CD8-positive, alpha-beta T cell (primary cell): ENCODE measurements at places on chromosomes 6 and 20.

GRCh38 chr6:8137529-8137939 lies 35.2 kb upstream of the EEF1E1 start:
- DNase-seq, result no peak

- DNase-seq, result no peak
Observed at GRCh38 chr6:73231986-73232391, 6.7 kb upstream of the KHDC1L start.

DNA sequence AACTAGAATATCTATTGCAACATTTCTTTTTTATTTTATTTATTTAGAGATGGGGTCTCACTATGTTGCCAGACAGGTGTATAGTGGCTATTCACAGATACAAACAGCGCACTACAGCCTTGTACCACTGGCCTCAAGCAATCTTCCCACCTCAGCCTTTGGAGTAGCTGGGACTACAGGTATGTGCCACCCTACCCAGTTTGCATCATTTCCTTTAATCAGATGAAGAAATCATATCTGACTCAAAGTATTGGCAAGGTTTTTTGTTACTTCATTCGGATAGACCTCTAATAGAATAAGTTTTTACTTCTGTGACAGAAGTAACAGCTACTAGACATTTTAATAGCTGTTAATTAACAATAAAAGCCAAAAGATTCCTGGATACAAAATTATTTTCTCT lies 153.9 kb downstream of the CDK19 start:
- DNase-seq, result no peak

DNA sequence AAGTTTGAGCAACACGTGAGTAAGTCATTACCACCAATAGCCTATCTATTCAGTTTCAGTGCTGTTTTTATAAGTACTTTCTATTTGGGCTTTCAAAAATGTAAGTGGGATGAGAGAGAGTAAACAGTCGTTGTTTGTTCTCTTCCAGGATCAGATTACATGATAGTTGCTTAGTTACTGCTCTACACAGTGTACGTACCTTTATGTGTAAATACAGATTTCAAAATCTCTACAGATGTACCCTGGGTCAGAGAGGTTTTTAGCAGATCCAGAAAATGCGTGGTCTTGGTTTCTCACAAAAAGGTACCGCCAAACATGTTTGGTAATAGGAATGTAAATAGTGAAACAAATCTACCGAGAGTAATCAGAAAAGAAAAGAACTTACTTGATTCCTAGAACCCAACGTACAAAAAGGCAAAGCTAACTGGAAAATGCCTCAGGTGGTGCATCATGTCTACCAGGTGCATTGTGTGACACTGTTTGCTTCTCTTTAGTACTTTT lies 421.1 kb downstream of the BCKDHB start:
- DNase-seq, result no peak

DNA sequence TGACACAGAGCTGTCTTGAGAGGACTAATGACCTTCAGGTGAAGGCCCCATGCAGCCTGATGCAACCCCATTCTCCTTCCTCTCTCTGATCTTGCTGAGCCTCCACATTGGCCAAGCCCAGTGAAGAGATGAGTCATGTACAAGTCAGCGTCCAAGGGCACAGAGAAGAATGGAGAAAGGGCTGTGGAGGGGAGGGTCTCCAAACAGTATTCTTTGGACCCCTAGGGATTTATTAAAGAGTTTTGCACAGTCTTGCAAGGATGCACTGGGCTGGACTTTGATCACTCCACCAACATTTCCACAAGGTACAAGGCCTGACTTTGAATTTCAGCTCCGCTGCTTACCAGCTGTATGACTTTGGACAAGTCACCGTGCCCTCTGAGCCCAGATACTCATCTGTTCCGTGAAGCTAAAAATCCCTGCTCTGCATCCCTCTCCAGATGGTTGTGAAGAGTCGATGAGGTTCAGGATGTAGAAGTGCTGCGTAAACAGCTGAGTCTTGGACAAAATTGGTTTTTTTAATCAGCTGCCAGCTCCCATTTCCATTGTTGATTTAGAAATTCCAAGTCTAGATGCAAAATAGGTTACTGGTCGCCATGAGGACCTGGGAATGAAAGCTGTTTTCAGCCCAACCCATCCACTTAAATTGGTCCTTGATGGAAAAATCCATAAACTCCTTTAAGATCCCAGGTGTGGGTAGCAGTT lies 14.1 kb upstream of the KCNG1 start:
- DNase-seq, result no peak

DNA sequence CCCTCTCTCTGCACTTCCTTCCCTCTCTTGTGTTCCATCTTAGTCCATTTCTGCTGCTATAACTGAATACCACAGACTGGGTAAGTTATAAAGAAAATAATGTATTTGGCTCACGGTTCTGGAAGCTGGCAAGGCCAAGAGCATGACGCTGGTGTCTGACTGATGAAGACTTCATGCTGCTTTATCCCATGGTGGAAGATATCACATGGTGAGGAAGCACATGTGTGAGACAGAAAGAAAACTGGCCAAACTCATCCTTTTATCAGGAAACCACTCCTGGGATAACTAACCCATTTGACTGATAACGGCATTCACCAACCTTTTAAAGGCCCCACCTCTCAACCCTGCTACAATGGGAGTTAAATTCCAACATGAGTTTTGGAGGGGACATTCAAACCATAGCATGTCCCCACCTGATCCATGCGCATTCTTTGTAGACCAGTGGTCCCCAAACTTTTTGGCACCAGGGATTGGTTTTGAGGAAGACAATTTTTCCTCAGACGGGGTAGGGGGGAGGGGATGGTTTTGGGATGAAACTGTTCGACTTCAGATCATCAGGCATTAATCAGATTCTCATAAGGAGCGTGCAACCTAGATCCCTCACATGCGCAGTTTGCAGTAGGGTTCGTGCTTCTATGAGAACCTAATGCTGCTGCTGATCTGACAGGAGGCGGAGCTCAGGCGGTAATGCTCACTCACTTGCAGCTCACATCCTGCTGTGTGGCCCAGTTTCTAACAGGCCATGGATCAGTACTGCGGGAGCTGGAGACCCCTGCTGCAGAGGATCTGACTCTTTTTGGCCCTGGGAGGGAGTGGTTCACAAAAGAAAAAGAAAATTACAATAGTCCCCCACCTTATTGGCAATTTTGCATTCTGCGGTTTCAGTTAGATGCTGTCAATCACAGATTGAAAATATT lies 71.7 kb upstream of the RNF24 start:
- DNase-seq, result no peak

DNA sequence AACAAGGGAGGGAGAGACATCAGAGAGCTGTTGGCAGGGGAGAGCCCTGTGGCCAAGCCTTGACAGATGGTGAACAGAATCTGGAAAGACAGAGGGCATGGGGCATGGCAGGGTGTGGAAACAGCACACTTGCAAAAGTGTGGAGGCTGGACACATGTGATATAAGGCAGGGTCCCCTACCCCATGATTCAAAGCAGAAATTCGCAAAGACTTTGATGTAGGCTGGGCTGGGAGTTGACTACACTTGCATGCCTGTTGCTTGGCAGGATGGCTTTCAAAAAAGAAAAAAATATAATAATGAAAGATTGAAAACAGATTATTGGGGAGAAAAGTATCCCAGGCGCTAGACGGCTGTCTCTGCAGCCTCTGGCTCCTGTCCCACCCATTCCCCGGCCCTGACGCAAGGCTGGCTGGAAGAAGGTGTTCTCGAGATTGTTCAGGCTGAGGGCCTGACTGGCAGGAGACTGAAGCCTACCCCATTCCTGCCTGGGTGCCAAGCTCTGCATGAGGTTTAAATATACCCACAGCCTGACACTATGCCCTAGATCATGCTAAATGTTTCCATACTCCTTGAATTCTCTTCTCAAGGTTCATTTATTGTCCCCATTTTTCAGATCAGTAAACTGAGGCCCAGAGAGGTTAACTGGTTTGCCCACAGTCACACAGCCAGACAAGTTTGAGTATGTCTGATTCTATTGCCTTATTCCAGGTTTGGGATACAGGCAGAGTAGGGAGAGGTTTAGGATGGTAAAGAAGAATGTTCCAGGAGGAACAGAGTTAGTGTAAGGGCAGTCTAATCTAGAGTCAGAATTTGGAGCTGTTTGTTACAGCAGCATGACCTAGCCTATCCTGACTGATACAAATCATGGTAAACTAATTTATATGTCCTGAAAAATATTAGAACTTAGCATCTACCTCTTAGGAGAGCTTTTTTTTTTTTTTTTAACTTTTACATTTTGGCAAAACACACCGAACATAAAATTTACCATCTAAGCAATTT lies 23.4 kb upstream of the CCN5 start:
- no peak for DNase-seq

DNA sequence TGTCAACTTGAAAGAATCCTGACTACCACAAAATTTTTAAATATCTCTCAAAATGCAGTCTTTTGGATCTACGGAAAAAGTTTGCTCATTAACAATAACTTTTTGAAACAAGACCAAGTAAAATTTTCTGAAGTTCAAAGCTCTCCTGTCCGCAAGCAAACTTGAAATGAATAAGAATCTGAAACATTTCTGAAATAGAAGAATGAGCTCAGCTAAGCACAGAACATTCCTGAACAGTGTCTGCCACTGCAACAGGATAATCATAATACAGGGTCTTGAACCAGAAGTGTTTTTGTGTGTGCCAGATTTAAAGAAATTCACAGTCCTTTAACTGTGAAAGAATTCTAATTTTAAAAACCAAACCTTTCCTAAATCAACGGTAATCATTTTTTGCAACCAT lies 49.1 kb upstream of the TASP1 start:
- no peak for DNase-seq

GRCh38 chr6:1519597-1519996 lies 90.1 kb upstream of the FOXC1 start:
- DNase-seq, result no peak

DNA sequence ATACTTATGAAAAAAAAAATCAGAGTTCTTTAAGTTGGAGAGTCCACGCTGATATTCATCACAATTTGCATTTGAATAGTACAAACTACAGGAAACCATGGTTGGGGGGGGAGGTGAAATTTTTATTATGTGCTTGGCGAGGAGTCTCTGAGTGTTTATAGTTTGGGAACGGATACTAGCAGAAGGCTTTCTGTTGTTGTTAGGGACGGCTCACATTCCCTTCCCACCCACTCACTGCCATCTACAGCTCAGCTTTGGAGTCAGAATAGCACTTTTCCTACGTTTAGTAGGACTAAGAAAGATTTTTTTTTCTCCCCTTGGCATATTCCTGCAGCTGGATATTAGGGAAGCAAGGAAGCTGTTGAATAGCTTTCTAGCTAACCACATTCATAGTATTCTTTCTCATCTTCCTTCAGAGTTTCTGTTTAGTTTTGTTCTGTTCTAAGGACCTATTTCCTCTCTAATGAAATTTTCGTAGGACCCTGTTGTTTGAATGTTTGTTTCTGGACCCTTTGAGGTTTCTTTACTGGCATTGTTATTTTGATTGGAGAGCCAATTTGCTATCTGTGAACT lies 235.1 kb upstream of the ZNF217 start:
- DNase-seq, result peak; percentile 27

GRCh38 chr6:30847971-30848436 lies 36.3 kb upstream of the DDR1 start:
- DNase-seq, result no peak

- DNase-seq, result no peak
Observed at GRCh38 chr20:41063442-41063841, 34.8 kb downstream of the TOP1 start.

GRCh38 chr6:138038142-138038870 lies 68.9 kb downstream of the PERP start:
- DNase-seq, result no peak

GRCh38 chr6:29927841-29928388 lies 14.4 kb upstream of the HLA-A start:
- DNase-seq, result no peak

DNA sequence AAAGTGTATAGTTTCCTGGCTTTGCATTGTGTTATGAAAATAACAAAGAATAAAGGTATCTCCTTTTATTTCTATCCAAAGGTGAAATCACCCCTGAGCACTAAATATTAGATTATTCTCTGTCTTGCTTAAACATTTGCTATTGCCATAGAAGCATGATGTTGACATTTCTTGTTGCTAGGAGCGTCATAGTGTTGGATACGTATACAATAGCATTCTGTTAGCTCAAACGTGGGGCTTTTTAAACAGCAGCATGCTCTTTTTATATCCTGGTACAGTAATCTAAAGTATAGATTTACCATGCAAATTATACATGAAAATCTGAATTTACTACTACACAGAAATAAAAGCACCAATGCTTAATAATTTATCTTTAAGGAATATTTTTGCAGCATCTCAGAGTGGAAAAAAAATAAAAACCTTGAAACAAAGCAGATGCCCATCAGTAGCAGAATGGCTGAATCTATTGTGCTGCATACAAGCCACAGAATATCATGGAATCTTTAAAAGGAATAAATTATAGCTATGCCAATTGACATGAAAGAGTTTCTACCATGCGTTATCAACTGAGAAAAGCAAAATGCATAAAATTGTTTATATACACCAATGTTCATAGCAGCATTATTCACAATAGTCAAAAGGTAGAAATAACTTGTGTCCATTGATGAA lies 9.6 kb upstream of the HSF2 start:
- no peak for DNase-seq

- no peak for DNase-seq
Observed at GRCh38 chr6:35426074-35426473, 26.1 kb upstream of the FANCE start.

- no peak for DNase-seq
Observed at GRCh38 chr20:50151034-50151743, 2.3 kb downstream of the PEDS1 start.

DNA sequence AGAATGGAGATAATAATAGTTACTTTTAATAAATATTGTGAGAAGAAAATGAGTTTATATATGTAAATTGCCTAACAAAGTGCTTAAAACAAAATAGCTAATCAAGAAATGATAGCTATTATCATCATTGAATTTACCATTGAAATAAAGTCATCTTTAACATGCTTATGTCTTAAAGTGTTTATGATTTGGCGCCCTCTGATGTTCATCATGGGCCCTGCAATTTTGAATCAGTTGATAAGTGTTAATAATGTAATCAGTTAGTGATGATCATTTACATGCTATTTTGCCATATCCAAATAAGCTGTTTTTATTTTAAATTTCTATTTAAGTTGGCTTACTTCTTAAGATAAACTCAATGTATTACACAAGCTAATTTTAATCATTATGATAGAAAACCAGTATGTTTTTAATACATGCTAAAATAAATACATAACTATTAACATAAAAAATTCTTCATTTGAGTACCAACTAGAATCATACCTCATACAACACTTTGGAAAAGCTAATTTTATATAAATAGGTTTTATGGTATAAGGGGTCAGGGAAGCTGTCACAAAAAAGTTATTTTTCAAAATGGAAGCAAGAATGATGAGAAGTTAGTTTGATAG lies 39.2 kb upstream of the TPD52L1 start:
- peak; percentile 24 for DNase-seq

- no peak for DNase-seq
Observed at GRCh38 chr6:55569638-55570037, 9.4 kb downstream of the HMGCLL1 start.
